ENCODE measurements at places on chromosomes 1 and 21. TPM values are rescaled to one million over a fixed set of nuclear protein-coding genes. Genes with fewer than 3 reads are reported as not detected.

DNA sequence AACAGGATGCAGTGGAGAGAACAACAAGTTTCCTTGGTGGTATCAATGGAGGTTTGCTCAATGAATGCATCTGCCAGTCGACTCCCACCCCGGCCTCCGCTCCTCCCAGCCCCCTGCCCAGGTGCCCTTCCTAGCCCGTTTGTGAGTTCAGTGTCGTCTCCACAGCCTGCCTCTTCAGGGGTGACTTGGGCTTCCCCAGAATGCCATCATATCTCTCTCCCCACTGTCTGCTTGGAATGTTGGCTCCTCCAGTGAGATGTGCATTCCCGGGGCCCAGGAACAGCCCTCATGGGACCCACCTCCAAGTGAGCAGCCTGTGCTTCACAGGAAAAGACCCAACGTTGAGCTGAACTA, 30.5 kb downstream of the MATN1 start:
- DNase-seq: no peak
- H3K4me3 ChIP-seq: no peak overlapping the region
- no peaks in the 10 kb centered on the region for H3K36me3 ChIP-seq
- peaks cover 6% of the 10 kb centered on the region for H3K4me1 ChIP-seq
- H3K27ac ChIP-seq: no peak overlapping the region
- H3K27me3 ChIP-seq: no peaks in the 10 kb centered on the region

DNA sequence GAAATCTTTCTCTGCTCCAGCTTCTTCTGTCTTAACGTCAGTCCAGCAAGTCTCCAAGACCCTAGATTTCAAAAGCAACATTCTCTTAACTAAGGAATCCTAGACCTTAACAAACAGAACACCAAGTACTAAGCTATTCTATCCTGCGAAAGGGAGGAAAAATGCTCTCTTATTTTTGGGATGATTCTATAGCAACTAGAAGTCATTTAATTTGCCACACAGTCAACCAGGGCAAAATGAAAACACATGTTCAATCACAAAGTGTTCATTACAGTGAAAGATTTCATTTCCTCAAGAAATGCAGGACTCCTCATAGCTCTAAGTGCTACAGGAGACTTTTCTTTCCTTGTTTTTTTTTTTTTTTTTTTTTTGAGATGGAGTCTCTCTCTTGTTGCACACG, 36.2 kb upstream of the DOCK7 start:
- no peaks in the 10 kb centered on the region for H3K36me3 ChIP-seq
- H3K4me1 ChIP-seq: peaks cover 16% of the 10 kb centered on the region
- no peak for DNase-seq
- peak overlapping the region; percentile 46 for H3K4me3 ChIP-seq

GRCh38 chr1:114466334-114467014, 44.5 kb downstream of the TRIM33 start:
- H3K4me3 ChIP-seq: no peak overlapping the region
- H3K36me3 ChIP-seq: no peaks in the 10 kb centered on the region
- no peaks in the 10 kb centered on the region for H3K27me3 ChIP-seq
- peaks cover 8% of the 10 kb centered on the region for H3K4me1 ChIP-seq
- H3K27ac ChIP-seq: no peak overlapping the region
- no peak for DNase-seq

Gene PRAMEF14
- total RNA-seq: not detected

Data from ascending aorta (tissue), 2 donors.